ENCODE measurements at places on chromosomes 11 and 22.

DNA sequence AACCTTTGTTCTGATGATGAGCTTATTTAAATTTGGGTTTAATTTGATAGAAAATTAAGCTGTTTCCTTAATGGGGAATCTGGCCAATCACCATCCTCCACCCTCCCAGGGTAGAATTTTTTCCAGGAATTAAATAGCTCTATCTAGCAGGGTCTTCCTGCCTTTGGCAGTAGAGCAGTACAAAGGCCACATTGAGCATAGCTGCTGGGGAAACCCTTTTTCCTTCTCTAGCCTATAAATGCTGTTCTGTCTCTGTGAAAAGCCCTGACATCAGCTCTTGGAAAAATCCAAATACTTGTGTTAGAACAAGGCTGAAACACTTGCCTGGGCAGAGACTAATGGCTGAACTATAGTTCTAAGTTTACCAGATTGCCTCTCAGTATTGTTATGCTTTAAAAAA is 55.1 kb downstream of the ARHGEF12 start:
- DNase-seq, result no peak

DNA sequence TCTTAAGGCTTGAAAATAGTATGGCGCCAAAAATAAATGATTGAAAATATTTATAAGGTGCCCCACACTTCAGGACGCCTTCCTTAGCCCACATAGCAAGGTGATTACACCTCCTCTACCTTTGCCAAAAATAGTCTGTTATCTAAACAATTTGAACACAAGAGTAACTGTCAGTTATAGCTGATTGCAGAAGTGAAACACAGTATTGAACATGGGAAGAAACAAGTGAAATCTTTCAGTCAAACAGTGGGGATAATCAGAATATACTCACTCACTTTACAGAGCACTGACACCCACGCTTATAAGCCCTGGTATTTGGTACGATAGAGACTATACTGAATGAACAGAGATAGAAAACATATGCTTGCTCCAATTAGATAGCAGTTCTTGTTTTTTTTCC is 203.1 kb downstream of the RAB38 start:
- DNase-seq, result no peak

GRCh38 chr11:57414612-57415212 is 12.2 kb downstream of the SLC43A3 start:
- DNase-seq, result no peak

- no peak for DNase-seq
Observed at GRCh38 chr22:49862496-49862776, 8.8 kb downstream of the ZBED4 start.

- no peak for DNase-seq
Observed at GRCh38 chr11:88282747-88283515, 54.6 kb downstream of the CTSC start.

- DNase-seq, result no peak
Observed at GRCh38 chr11:95453616-95454171, 222.7 kb upstream of the SESN3 start.

DNA sequence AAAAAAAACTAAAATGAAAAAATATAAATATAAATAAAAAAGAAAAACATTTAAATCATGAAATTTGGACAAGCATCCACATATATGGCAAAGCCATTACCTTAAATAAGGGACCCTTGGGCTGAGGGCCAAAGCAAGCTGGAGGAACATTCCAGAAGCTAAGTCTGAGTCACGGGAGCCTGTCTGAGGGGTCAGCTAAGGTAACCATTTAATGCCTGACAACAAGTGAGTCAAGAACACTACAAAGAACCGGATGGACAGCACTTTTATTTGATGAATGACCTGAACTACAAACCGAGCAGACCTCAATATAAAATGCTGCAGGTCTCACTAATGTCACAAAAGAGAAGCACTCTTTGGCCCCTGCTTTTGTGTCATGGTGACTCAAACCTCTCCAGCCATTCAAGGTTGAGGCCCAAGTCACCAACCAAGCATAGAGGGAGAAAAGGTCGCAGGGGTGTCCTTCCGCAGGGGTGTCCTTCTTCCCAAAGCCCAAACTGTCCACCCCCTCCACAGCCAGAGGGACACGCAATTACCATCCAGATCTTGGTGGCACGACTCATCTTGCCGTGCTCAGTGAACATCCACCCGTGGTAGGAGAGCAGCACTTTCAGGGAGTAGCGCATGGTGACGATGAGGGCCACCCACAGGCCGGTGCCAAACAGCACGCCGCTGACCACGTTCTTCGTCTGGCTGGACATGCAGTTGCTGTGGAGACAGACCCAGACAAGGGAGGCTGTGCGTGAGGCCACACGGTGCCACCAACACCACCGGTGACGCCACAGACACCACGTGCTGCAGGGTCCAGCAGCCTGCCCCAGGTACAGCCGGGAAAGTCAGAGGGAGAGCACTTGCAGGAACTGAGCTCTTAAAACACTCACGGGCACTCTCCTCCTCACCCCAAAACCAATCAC is 34.5 kb downstream of the CPT1A start:
- no peak for DNase-seq
